Stimulated activated CD8-positive, alpha-beta memory T cell treated with anti-CD3 and anti-CD28 coated beads, Interleukin-7, amount 100 ng/mL, for 1 hour (primary cell): ENCODE measurements at places on chromosomes 4 and X.

- no peak for DNase-seq
These were observed 147.7 kb downstream of the RBM46 start for GRCh38 chr4:154928640-154929257.

- no peak for DNase-seq
These were observed 1104.3 kb downstream of the RPA4 start for GRCh38 chrX:97987979-97988378.

- DNase-seq, result no peak
These were observed 131.2 kb upstream of the PAK3 start for GRCh38 chrX:110964786-110965185.

- DNase-seq, result no peak
These were observed 51.7 kb downstream of the RPGR start for GRCh38 chrX:38275615-38276014.

GRCh38 chrX:42149765-42150164 is 226.4 kb upstream of the CASK start:
- DNase-seq, result no peak

- no peak for DNase-seq
These were observed 19.7 kb downstream of the TBC1D14 start for GRCh38 chr4:6929339-6929811.

GRCh38 chrX:109952985-109953905 is 49.7 kb upstream of the TMEM164 start:
- no peak for DNase-seq

GRCh38 chr4:161393602-161394001 is 770.2 kb downstream of the FSTL5 start:
- no peak for DNase-seq

GRCh38 chr4:8046925-8047541 is 107.4 kb upstream of the AFAP1 start:
- DNase-seq, result no peak

DNA sequence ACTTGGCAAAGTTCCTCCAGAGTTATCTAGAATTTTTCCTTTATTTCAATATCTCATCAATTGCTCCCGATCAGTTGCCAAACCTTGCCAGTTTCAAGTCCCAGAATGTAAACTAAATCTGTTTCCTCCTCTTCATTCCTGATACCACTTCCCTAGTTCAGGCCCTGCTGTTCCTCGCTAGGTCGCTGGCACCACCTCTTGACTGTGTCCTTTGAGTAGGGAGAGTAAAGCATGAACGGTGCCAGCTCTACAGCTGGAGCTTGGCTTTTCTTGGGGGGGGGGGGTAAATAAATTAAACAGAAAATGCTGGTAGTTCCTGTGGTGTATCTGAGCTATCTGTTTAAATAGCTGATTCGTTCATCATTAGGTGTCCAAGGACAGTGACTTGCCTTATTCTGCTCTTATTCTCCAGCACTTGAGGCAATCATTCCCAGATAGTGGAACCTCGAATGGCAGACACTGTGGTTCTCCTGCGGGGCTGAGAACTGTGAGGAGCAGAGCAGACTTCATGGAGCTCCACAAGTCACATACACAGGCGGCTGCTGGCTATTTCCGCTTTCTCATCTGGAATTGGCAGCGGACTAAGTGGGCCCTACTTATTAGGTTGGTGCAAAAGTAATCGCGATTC is 168.3 kb upstream of the FAT1 start:
- DNase-seq, result no peak

GRCh38 chr4:40572692-40573310 is 56.9 kb downstream of the RBM47 start:
- DNase-seq, result no peak

- no peak for DNase-seq
These were observed 33.8 kb upstream of the FGFBP2 start for GRCh38 chr4:15996773-15997172.

DNA sequence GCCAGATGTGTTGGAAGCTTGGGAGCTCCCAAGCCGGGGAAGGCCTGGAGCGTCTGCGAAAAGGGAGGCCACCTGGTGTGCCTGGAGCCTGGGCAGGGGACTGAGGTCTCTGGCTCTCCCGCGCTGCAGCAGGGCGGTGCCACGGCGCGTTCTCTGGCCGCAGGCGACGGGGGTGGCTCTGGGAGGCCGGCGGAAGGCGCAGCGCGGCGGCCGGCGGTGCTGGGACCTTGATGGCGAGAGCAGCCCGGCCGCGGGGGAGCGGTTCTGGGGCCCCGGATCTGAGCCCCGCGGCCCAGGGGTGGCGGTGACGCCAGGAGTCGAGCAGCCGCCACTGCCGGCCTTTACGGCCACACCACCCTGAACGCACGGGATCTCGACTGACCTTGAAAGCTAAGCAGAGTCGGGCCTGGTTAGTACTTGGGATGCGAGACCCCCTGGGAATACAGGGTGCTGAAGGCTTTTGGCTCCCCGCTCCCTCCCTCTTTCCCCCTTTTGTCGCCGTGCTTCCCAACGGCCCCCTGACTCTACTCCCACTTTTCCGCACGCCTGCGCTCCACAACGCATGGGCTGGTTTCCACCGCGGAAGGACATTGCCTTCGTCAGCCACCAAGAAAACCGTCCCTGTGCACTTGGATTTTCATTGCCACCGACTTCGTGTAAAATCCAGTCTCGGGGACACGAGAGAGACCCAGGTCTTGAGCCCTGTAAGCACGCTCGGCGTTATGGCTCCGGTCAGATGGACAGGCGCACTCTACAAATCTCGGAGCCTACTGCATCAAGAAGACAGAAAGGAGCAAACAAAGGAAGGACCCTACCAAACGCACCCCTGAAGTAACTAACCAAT is 9.5 kb downstream of the FRG2 start:
- DNase-seq, result no peak

DNA sequence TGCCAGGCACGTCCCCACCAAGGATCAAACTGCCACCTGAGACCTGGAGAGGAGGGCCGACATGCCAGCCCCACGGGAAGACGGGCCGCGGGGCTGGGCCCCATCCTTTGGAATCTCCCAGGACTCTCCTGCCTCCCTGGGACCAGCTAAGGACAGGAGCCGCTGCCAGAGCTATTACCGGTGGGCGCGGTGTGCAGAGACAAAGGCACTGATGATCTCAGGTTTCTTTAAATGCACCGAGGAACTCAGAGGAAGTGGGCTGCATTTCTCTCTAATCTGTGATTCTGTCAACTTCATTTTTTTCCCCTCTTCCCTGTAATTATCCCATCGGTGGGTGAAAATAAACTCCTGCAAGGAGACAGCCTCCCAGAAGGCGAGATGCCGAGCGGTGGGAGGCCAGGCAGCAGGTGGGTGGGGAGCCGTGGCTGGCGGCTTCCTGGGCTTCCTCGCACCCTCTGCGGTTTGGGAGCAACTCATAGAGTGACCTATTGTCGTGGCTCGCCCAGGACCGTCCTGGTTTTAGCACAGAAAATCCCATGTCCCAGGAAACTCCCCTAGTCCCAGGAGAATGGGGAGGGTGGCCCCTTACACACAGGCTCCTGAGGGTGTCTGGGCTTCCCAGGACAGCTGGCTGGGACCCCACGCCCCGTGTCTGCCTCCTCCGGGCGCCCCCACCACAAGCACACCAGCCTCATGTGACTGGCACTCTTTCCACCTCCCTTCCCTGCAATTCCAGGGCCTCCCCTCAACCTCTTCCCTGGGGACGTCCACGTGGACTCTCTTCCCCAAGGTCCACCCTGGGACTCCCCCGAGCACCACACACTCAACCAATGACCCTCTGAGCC is 62.3 kb upstream of the ADRA2C start:
- no peak for DNase-seq

- no peak for DNase-seq
These were observed 568 bp downstream of the FHDC1 start for GRCh38 chr4:152936446-152937335.

DNA sequence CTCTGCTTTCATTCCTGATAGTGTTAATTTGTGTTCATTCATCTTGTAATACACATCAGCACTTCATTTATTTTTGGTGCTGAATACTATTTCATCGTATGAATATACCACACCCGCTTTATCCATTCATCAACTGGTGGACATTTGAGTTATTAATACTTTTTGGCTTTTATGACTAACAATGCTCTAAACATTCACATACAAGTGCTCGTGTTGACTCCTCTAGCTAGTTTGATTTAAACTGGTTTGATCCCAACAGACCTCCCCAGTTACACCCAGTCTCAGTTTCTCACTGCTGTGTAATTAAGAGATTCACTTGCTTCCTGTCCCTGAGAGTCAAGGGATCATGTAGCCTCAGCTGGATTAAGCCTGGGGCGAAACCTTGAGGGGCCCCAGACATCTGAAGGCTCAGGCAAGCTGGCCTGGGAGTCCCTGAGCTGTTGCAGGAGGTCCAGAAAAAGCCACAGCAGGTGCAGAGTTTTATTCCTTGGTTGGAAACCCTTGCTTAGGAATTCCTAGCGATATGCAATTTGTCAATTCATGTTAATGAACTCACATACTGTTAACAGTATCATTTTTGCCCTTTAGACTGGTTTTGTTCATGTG is 52.8 kb upstream of the CLDN24 start:
- no peak for DNase-seq

DNA sequence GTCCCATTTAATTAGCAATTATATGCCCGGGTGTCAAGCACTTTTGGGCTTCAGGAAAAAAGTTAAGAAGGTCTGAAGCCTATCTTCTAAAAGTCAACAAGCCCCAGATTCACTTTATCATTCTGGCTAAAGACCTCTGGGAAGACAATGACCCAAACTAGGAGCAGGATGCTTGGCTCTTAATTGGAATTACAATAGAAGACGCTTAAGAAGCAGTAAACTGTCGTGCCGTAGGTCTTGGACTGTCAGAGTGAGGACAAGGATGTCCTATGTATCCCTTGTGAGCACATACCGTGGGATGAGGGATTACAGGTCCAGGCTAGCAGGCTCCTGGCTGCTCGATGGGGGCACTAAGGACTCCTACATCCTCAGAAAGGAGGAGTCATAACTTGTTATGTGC is 3.2 kb upstream of the ARHGAP36 start:
- no peak for DNase-seq

GRCh38 chr4:2470791-2471190 is 1.9 kb downstream of the RNF4 start:
- no peak for DNase-seq

- no peak for DNase-seq
These were observed 104.5 kb upstream of the GATB start for GRCh38 chr4:151865312-151865711.

DNA sequence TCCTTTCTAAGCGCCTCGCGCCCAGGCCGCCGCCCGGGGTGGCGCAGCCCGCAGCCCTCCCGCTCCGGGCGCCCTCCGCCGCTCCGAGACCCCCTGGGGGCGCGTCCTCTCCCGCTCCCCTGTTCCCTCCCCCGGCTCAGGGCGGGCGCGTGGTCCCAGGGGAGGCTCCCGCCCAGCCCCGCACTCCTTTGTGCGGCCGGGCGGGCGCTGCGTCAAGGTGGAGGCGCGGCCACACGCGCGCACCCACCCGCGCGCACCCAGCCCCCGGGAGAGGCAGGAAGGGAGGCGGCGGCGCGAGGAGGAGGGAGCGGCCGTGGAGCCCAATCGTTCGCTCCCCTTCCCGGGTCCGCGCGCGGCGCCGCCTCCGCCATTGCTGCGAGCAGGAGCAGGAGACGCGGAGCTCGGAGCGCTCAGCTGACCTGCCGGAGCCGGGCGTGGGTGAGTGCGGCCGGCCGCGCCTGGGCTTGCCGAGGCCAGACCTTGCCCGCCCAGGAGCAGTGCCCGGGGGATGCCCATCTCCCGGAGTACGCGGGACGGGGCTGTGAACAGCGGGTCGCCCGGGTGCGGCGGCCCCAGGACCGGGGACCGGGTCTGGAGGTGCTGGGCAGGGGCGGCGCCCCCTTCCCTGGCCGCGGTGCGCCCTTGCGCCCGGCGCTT is at the start of gene NSG1:
Gene NSG1 (plus strand): TSS at position 367 of the 657 bp plus-strand sequence. CDS start 528 bp downstream, outside the sequence.
- no peak for DNase-seq

- no peak for DNase-seq
These were observed 61.2 kb downstream of the C4orf50 start for GRCh38 chr4:5957076-5957475.

DNA sequence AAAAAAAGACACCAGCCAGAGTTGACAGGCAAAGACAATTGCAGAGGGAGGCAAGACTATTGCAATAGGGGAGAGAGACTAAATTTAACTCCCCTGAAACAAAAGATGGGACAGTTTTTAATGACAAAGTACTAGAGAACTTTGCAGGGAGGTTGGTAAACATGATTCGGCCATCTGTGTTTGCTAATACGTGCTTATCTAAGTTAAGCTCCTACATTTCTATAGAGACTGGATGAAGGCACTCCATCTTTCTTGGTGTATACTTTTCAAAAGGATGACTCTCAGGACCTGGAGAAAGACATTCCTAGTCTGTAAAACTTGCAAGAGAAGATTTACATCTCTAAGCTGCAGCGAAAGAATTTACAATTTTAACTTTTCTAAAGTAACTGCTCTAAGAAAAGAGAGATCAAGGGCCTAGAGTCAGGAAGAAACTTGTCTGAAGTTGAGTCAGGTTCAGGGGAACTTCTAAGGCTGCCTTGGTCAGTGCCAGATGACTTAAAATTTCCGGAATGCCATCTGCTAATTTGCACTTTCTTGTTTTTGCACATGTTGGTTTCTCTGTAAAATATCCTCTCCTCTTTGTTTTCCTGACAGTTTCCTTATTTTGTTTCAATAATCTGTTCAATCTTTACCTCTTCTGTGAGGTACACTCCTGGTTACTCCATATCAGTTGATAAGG is 10.6 kb downstream of the ADAM29 start:
- DNase-seq, result no peak

GRCh38 chr4:126856906-126857305 is 775.9 kb upstream of the INTU start:
- no peak for DNase-seq

DNA sequence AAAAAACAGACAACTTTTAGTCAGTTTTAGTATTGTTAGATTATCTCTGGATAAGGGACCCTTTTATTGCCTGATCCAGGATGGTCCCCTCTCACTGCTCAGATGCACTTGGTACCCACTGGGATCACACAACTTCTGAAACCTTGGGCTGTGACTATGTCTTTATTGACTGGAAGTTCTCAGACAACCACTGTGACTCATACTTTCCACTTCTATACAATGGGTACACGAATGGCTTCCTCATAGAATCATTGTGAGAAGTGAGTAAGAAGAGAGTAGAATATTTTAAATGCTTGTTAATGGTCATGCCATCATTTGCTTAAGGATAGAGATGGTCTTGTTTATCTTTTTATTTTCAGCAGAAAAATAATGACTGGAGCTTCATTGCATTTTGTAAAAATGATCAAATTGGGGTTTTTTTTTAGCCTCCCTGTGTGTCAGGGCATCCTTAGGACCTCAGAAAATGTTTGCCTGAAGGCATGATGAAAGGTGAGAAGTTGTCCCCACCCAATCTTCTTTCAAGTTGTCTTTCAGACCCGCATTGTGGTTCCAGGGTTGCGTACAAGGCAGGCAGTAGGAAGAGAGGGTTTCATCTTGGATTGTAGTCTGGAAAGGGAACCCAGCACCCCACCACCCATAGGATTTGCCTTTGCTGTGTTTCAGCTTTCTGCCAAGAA is 115.1 kb downstream of the CPEB2 start:
- DNase-seq, result no peak

GRCh38 chrX:149962859-149963757 is 24.8 kb upstream of the EOLA2 start:
- DNase-seq, result no peak
